ENCODE measurements at places on chromosomes 6 and 20.

- DNase-seq, result no peak
These were observed 72.0 kb downstream of the DST start for GRCh38 chr6:56570413-56571359.

DNA sequence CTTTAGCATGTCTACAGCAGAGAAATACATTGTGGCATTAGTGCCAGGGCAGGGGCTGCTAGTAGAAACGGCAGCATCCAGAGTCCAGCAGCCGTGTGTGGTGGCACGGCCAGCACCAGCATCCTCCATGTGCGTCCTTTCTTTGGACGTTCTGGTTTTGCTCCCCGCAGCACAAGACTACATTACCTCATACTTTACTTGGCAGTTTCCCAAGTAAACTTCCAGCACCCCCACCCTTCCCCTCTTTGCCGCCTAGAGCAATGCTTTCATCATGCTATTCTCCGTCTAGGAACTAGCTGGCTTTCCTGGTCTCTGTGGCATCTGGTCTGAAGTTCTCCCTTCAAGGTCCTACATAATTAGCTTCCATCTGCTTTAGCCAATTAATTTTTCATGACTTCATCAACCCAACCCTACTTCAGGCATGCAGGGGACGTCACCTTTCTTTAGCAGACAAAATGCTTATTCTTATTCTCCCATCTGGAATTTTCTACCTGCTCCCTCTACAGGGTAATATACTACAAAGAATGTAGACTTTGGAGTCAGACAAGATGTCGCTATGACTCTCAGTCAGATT, 67.6 kb downstream of the BLOC1S5 start:
- no peak for DNase-seq

GRCh38 chr20:63161176-63161651, 54.7 kb downstream of the YTHDF1 start:
- DNase-seq, result no peak

- DNase-seq, result no peak
These were observed 102.6 kb upstream of the RPS6KA2 start for GRCh38 chr6:166729658-166730057.

DNA sequence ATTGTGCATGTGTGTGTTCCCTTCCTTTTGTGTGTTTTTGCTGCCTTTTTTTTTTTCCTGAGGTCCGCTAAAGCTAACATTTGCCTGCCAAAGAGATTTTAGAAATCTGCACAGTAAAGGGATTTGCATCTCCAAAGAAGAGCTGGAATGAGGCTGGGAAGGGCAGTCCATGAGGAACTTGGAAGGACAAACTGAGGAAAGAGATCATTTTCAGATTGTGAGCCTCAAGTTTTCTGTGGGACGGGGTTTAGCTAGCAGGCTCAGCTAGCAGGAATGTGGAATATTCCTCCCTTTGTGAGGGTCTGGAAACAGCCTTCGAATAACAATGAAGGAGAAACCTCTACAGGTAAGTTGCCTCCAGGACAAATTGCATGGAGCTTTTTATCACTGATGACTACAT, 3.8 kb downstream of the INSM1 start:
- DNase-seq, result no peak

DNA sequence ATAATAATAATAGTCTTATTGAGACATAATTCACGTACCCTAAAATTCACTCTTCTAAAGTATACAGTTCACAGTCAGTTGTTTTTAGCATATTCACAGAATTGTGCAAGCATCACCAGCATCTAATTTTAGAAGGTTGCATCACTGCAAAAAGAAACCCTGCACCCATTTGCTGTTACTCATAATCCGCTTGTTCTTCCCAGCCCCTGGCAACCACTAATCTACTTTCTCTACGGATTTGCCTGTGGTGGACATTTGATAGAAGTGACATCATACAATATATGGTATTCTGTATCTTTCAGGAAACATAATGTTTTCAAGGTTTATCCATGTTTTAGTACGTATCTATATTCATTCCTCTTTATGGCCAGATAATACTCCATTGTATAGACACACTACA, 41.5 kb upstream of the FAM184A start:
- no peak for DNase-seq

GRCh38 chr6:144351379-144352127, 66.4 kb downstream of the UTRN start:
- no peak for DNase-seq

DNA sequence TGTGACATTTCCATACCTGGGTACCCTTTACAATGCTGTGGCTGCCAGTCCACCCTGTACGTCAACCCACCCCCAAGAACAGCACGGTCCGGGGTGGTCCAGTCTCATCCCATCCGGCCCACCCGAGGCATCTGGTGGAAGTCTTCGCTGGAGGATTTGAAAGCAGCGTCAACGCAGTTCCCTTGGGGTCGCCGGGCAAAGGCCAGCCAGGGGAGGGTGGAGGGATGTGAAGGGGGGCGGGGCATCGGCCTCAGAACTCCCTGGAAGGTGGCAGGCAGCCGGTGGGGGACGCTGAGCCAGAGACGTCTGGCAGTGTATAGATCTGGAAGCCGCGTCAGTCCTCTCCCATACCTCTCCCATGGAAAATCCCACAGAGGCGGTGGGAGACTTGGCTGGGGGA, 1944.0 kb upstream of the DEFB115 start:
- no peak for DNase-seq

GRCh38 chr6:107704347-107705013, 119.6 kb downstream of the SCML4 start:
- no peak for DNase-seq

DNA sequence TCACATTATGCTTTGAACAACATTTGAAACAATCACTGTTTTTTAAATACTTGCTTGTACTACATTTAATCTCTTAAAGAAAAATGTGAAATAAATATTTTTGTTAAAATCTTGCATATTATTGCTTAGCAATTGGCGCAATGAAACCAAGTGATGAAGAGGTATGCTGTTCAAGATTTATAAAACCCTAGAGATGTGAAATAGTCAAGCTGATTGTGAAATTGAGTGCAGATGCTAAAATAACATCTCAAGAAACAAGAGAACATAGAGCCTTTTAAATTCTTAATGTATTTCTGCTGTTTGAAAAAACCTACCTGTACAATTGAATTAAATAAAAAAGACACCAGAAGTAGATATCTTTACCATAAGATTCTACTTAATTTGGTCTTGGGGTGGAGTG, 179.2 kb upstream of the MCHR2 start:
- no peak for DNase-seq

DNA sequence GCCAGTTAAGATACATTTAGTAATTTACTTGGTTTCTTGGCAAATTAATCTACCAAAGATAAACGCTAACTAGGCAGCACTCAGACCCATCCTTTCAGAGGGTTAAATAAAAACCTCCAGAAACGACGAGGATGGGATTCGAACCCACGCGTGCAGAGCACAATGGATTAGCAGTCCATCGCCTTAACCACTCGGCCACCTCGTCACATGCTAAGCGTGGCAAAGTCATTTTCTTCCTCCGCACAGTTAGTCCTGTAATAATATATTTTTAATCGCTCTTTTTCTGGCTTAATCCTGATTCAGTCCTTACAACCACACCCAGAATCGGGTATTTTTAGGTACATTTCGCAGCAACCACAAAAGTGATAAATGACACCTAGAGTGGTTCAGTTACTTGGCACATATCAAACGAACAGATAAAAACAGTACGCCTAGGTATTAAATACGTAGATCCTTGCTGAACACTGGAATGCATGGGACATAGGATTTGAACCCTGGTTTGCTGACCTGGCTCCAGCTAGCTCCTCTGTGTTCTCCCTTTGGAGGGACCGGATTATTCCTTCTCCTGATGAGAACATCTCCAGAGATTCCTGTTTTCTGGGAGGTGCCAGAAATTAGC, 71.6 kb downstream of the GPX5 start:
- no peak for DNase-seq
